ENCODE measurements at places on chromosomes 13 and 19. TPM values are rescaled to one million over a fixed set of nuclear protein-coding genes. Genes with fewer than 3 reads are reported as not detected.
A peak's percentile ranks its signal among the peaks of the same experiment; 100 is the strongest.

DNA sequence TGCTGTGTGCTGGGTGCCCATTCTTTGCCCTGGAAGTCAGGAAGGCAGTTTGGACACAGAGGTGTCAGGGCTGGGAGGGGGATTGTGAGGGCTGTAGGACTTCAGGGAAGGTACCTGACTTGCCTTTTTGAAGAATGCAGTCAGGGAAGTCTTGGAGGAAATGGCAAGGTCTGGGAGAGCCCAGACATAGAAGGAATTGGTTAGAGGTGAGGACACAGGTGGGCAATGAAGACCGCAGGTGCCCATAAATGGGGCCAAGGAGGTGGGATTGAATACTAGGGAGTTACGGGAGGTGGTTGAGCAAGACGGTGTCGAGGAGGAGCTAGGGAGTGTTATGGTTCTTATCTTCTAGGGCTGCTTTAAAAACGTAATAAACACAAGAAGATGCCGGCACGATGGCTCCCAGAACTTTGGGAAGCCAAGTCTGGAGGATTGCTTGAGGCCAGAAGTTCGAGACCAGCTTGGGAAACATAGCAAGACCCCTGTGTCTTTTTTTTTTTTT lies 1.4 kb upstream of the DDA1 start:
- peaks cover 19% of the 10 kb centered on the region for H3K27me3 ChIP-seq
- peaks cover 30% of the 10 kb centered on the region for H3K4me1 ChIP-seq
- H3K36me3 ChIP-seq: no peaks in the 10 kb centered on the region

CEACAM4 gene
- total RNA-seq: not detected

GRCh38 chr13:59978862-59979261 lies 184.9 kb downstream of the DIAPH3 start:
- H3K4me1 ChIP-seq: no peaks in the 10 kb centered on the region
- H3K36me3 ChIP-seq: no peaks in the 10 kb centered on the region

DNA sequence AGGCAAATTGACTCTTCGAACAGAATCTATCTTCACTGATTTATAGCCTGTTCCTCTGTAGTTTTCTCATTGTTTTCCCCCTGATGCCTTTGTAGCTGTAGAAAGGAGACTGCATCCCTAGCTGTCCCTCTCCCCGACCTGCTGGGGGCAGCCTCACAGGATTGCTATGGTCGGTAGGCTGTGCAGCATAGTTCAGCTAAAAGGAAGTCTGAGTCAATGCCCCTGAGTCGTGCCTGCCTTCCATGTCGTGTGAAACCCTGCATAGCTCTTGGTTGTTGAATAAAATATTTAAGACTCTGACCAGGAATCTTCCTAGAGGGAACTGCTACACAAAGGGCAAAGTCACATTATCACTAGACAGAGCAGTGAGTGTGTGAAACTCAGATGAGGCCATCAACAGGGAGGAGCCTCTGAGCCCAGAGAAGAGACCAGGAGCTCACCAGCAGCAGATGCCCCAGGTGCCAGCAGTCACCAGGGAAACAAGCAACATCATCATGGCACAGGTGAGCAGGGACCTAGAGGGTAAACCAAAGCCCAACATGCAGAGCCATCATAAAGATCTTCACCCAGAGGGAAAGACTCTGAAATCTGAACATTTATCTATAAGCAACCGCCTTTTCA lies 108.4 kb upstream of the NBEA start:
- no peak overlapping the region for H3K27ac ChIP-seq
- no peak overlapping the region for H3K4me3 ChIP-seq
- peaks cover 8% of the 10 kb centered on the region for H3K36me3 ChIP-seq
- DNase-seq: no peak

- no peak overlapping the region for H3K27ac ChIP-seq
- no peak overlapping the region for H3K4me3 ChIP-seq
- peaks cover 21% of the 10 kb centered on the region for H3K4me1 ChIP-seq
- H3K36me3 ChIP-seq: no peaks in the 10 kb centered on the region
Measured at GRCh38 chr13:51601601-51602565, 17.6 kb downstream of the WDFY2 start.

DNA sequence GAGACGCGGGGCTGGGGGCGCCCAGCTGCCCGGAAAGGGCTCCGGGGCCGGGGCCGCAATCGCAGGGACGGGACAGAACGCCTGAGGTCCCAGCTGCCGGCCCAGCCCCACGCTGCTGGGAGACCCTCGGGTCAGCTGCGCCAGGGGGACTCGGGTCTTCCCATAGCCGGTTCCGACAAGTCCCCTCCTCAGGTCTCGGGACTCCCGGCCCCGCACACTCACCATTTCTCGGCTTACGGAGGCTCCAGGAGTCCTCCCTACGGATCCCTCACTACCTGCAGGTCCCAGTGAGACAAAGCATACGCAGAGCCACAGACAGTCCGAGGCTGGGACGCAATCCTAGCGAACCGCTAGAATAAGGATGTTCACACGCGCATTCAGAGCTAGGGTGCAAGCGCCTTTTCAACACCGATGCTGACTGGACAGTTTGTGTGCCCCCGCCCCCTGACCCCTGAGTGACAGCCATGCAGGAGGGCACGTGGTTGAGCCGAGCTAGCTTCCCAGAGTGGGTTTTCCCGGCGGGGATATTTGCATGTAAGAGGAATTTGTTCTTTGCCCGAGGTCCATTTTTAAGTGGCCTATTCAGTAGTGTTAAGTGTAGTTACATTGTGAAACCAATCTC lies 13.6 kb downstream of the ZNF490 start:
- no peaks in the 10 kb centered on the region for H3K27me3 ChIP-seq
- H3K4me1 ChIP-seq: no peaks in the 10 kb centered on the region
- no peak overlapping the region for H3K4me3 ChIP-seq
- DNase-seq: no peak
- peaks cover 3% of the 10 kb centered on the region for H3K36me3 ChIP-seq
- no peak overlapping the region for H3K27ac ChIP-seq

ZNF470 gene
- total RNA-seq: 10.1 TPM

NLRP13 gene
- total RNA-seq: not detected

ZNF541 gene
- total RNA-seq: not detected

ONECUT3 gene
- 15.4 TPM for total RNA-seq

DNA sequence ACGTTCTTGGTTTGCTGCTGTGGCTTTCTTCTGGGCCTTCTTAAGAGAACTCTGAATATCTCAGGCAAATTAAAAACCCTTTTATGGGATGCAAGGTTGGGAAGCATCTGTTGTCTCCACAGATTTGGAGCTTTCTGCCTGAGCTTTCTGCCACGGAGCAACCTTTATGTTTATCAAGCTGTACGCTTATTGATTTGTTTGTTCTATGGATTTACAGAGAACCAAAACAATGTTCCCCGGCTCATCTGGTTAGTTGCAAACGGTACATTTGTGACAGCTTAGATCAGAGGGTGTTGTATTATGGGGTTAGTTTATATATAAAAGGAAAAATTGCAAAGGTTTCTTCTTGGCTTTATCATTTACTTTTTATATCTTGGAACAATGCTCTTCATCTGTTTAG lies 479.6 kb downstream of the DIAPH3 start:
- peak overlapping the region; percentile 81 for H3K27ac ChIP-seq
- H3K4me3 ChIP-seq: no peak overlapping the region
- H3K27me3 ChIP-seq: no peaks in the 10 kb centered on the region
- no peak for DNase-seq

DNA sequence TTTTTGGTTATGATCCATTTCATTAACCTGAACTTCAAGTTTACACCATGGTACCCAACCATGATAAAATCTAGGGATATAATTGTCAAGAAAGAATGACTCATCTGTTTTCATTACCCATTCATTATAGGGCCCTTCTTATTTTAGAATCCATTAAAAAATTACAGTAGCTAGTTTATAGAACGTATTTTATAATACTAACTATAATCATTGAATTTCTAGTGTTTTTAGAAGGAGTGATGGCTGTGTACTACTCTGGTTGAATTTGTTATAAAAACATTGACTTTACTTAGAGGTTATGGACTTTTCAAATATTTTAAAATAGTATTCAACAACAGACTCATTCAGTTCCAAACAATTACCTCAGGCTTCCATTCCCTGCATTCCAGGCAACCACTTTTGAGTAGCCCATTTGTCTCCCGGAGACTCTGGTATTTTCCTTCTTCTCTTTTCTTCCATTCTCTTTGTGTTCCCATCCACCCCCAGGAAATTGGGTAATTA lies 71.9 kb upstream of the KLF12 start:
- H3K27me3 ChIP-seq: no peaks in the 10 kb centered on the region
- peaks cover 9% of the 10 kb centered on the region for H3K4me1 ChIP-seq
- DNase-seq: no peak
- H3K36me3 ChIP-seq: no peaks in the 10 kb centered on the region
- H3K4me3 ChIP-seq: no peak overlapping the region
- H3K27ac ChIP-seq: no peak overlapping the region

SPACA4 gene
- not detected for total RNA-seq

DNA sequence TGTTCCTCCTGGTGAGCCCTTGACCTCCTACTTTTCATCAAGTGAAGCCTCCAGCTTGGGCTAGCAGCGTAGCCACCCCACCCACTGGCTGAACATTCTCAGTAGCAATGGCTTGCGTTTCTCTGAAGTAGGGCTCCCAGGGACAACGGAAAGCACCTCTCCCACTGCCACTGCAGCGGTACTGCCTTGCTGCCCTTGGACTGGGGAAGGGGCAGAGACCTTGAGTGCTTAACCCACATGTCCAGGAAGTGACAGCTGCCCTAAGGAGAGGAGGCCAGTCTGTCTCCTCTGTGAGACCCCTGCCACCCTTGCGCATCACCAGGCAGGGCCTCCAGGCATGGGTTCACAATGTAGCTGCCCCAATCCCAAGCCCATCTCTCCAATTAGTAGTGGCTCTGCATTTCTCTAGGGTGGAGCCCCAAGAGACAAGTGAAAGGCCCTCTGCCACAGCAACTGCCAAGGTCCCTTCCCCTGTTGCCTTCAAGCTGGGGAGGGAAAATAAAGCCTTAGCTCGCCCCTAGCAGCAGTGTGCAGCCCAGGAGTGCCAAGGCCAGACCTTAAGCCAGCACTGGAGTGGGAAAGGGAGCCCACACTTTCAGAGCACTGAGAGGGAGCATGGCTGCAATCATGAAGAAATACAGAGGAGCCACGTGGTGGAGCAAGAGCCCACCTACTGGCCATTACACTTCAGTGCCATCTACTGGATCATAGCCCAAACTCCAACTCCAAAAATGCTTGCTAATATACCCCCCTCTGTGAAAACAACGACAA lies 175.9 kb upstream of the TRPC4 start:
- no peaks in the 10 kb centered on the region for H3K27me3 ChIP-seq

- H3K4me1 ChIP-seq: peaks cover 3% of the 10 kb centered on the region
- H3K4me3 ChIP-seq: peak overlapping the region; percentile 20
- no peaks in the 10 kb centered on the region for H3K36me3 ChIP-seq
- H3K27me3 ChIP-seq: peaks cover 3% of the 10 kb centered on the region
Measured at GRCh38 chr19:43527860-43528622, 1.0 kb upstream of the ETHE1 start.

GRCh38 chr13:40578055-40578454 lies 88.4 kb downstream of the FOXO1 start:
- no peak overlapping the region for H3K4me3 ChIP-seq
- peaks cover 9% of the 10 kb centered on the region for H3K36me3 ChIP-seq
- no peak for DNase-seq
- H3K4me1 ChIP-seq: no peaks in the 10 kb centered on the region
- no peaks in the 10 kb centered on the region for H3K27me3 ChIP-seq

DNA sequence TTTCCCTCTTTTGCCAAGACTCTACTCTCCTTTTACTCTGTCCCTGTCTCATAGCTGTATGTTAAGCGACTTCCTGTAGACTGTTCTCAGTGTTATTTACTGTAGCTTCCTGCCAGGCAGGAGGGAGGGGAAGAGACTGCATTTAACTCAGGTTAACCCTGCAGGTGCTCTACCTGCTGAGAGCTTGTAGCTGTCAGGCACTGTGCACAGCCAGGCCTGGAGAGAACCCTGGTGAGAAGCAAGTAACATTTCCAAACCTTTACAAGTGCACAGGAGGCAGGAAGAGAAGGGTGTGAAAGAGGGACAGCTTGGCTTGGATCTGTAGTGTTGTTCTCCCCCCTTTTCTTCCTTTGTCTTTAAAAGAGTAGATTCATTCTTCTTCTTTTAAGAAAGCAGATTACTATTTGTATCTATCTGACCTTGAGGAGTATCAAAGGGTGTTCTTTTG lies 167.1 kb downstream of the LMO7 start:
- no peak overlapping the region for H3K4me3 ChIP-seq
- DNase-seq: no peak
- no peak overlapping the region for H3K27ac ChIP-seq
- no peaks in the 10 kb centered on the region for H3K4me1 ChIP-seq
- no peaks in the 10 kb centered on the region for H3K27me3 ChIP-seq
- no peaks in the 10 kb centered on the region for H3K36me3 ChIP-seq

TMPRSS9 gene
- 0.29 TPM for total RNA-seq

GRCh38 chr13:77459592-77459991 lies 75.9 kb upstream of the SCEL start:
- no peaks in the 10 kb centered on the region for H3K36me3 ChIP-seq
- no peak for DNase-seq
- H3K4me1 ChIP-seq: peaks cover 10% of the 10 kb centered on the region
- no peak overlapping the region for H3K4me3 ChIP-seq
- H3K27me3 ChIP-seq: peaks cover 1% of the 10 kb centered on the region

DNA sequence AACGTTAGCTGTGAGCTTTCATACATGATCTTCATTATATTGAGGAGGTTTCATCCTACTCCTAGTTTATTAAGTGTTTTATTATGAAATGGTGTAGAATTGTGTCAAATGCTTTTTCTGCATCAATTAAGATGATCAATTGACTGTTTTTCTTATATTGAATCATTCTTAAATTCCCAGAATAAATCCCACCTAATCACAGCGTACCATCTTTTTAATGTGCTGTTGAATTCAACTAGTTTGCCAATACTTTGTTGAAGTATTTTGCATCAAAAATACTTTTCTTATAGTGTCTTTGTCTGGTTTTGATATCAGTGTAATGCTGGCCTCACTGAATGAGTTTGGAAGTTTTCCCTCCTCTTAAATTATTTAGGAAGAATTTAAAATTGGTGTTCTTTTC lies 138.6 kb upstream of the SGCG start:
- no peak overlapping the region for H3K27ac ChIP-seq
- peaks cover 2% of the 10 kb centered on the region for H3K27me3 ChIP-seq
- no peaks in the 10 kb centered on the region for H3K36me3 ChIP-seq
- no peaks in the 10 kb centered on the region for H3K4me1 ChIP-seq
- no peak for DNase-seq
- H3K4me3 ChIP-seq: no peak overlapping the region

PGLYRP2 gene
- not detected for total RNA-seq
